ENCODE measurements at places on chromosomes 7 and 10.

- no peak for DNase-seq
Measured at GRCh38 chr7:130948822-130949221, 214.8 kb upstream of the KLF14 start.

DNA sequence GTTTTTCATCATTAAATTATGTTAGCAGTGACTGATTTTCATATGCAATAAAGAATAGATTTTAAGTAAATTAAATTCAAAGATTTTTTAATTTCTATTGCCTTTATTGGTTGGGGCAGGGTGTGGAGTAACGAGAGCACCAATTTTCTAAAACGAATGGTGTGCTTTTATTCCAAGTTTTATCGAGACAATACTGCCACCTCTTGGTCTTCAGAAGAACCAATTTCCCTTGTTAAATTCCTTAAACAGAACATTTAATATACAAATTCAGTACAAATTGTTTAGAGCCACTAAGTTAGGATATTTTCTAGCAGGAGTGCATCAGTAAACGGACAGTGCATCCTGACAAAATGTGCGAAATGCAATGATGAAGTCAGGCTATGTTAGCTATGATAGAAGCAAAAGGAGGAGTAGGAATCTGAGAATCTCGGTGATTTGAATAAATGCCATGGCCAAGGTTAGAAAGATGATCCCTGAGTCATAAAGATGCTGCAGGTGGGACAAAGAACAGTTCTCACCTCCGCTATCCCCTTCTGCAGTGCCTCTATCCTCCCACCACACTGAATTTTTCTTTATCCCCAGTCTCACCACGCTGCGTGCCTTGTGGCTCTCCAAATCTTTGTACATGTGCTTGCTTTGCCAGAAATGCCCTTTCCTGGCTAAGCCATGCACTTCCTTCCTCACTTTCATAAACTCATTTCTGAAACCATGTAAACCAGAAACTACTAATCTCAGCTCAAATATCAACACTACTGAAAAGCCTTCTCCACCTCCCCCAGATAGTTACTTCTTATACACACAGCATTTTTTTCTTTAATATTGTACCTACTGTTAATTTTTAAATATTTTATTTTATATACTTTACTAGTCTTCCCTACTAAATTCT lies 31.9 kb upstream of the AGBL3 start:
- no peak for DNase-seq

- DNase-seq: no peak
Measured at GRCh38 chr7:96080027-96080426, 241.9 kb downstream of the SLC25A13 start.

- no peak for DNase-seq
Measured at GRCh38 chr10:85767891-85768290, 598.7 kb downstream of the GRID1 start.

DNA sequence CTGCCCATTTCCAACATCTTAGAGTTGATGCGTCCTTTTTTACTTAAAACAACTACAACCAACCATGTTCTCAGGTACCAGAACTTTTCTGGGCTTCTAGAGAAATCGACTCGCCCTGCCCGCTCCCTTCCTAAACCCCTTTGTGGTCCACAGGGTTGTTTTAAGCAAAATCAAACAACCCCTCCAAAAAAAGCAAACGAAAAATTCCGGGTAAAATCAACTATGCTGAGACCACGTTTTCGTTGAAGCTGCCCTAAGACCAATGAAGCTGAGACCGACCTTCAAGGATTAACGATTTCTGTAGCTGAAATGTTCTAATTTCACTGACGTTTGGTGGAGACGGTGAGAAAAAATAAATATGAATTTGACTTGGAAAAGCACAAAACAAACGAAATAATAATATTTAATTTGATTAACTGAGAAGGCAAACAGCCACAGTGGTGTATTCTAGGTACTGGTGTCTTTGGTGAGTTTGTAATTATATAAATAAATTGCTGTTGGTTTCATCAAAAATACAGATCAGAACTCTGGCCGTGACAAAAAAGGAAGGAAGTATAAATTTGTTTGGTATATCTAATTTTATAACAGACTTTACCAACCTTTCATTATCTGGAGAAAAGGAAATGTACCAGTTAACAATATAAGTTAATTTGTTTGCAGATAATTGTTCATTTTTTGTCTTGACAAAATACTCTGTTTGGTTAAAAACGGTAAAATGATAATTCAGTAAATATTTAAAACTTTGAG lies 4.7 kb upstream of the IGF2BP3 start:
- DNase-seq: no peak

- DNase-seq: no peak
Measured at GRCh38 chr7:13021566-13022300, 334.3 kb downstream of the ARL4A start.

DNA sequence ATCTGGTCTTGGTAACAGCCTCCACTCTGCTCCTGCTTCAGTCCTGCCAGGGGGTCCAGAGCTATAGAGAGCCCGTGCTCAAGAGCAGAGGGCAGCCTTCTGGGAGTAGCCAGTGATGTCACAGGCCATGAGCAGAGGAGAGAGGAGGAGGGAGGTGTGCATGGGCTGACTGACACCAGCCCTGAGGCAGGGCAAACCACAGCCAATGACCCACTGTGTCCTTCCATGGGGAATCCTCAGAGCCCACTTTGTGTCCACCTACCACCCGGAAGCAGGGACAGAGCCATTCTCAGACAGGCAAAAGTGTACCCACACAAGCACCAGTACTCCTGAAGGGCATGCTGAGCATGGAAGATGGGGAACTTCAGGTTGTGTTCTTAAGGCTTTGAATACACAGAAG lies at the start of gene PAX4:
Gene PAX4, minus strand, starts transcription at position 101 of the 400 bp plus-strand sequence. CDS start 2,214 bp downstream, outside the sequence.
- no peak for DNase-seq

DNA sequence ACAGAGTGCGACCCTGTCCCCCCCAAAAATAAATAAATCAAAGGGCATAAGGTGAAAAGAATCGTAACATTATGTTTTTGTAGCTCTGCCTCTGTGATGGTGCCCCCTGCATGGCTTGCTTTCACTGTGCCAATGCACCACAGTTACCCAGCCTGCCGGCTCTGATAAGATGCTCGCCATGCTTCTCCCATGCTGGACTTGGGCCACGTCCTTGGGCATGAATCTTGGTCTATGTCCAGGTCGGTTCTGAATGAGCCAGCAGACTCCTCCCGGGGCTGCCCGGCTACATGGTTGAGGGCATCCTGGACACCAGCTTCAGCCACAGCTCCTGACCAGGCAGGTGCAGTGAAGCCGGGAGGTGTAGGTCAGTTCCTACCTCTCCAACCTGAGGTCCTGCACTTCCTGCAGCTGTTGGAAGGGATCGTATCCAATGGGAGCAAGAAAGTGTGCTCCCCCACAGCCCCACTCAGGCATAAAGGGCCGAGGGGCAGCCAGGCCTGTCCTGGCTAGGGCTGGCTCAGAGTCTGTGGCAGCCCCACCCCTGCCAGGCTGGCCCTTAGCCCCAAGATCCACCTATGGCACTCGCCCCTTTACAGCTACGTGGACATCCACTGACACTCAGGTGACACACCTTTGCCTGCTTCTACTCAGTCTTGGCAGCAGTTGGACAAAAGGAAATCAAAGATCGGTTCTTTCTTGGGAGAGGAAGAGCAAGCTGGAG lies 34.1 kb downstream of the CHST3 start:
- DNase-seq: no peak

GRCh38 chr10:12633776-12634620 lies 284.7 kb downstream of the CAMK1D start:
- DNase-seq: no peak

GRCh38 chr10:28082316-28082715 lies 83.4 kb upstream of the ODAD2 start:
- no peak for DNase-seq

- no peak for DNase-seq
Measured at GRCh38 chr10:23200586-23200985, 8.5 kb downstream of the PTF1A start.

DNA sequence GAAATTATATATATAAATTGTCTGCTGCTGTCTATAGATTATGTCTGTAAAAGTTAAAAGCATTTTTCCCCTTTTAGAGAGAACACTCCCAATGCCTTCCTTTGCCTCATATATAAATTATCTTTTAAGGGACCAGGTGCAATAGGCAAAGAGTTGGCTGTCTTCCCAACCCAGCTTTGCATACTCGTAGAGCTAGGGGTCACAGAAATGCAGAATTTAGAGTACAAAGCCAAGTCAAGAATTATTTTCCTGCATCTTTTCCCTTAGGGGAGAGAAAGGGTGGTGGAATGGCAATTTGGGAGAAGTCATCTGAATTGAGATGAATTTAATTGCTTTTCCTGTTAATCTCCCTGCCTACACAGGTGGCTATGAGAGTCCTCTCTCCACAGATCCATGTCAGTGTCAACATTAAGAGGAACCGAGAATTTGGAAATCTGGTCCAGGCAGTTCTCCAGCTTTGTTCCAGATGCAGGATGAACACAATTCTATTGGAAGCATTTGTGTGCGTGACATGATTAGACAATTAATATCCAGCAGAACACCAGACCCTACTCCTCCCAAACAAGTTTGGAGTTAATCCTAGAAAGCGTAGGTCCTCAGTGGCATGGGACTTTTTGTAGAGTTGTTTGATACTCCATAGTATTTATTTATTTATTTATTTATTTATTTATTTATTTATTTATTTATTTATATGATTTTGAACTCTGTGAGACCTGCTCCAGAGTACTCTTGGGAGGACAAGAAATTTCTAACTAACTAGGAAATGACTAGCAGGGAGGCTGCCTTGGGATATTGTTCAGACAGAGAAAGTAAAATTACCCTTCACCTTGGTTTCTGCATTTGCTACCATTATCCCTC lies 80.3 kb upstream of the SKAP2 start:
- DNase-seq: no peak

GRCh38 chr7:76022026-76022780 lies 25.6 kb downstream of the STYXL1 start:
- DNase-seq: no peak

GRCh38 chr7:122886357-122887081 lies at the start of gene CADPS2:
Gene CADPS2, minus strand, starts transcription at chr7:122886460. Its CDS starts 123 bp downstream, at chr7:122886337.
- peak; percentile 36 for DNase-seq

DNA sequence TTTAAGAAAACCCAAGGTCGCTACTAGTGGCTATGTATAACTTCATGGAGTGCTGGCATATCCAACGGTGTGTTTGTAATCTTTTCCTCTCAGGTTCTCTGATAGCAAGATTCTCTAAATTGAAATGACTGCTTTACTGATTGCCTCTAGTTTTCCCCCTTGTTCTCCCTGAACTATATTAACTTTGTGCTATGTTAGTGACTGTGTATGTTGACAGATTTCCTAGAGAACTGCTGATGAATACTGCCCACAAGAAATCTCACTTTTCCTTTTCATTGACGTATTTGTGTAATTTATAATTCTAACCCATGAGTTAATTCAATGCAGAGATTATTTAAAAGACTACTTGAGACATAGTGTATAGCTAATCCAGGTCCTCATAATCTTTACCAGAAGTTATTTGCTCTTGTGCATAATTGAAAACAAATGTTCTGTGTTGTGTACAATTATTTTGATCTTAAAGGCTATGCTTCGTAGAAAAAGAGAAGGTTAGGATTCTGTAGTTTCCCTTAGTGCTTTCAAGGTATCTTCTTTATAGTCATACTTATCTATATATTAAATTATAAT lies 70.6 kb upstream of the GLCCI1 start:
- no peak for DNase-seq

DNA sequence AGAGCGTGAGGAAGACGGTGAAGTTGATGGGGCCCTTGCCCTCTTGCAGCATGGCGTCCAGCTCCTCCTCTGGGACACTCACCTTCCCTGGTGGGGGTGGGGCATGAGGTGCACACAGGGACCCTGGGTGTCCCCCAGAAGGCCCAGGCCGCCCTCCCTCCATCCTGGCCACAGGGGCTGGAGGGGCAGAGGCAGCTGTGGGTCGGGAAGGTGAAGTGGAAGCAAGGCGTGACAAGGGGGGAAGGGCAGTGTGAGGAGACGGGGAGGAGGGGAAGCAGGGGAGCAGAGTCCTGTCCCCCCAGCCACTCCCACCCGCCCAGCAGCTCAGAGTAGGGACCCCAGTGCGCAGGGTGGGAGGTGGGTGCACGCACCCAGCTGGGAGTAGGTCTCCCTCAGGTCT lies 791 bp downstream of the MYL7 start:
- no peak for DNase-seq

GRCh38 chr7:31020161-31020560 lies 31.9 kb upstream of the ADCYAP1R1 start:
- no peak for DNase-seq

DNA sequence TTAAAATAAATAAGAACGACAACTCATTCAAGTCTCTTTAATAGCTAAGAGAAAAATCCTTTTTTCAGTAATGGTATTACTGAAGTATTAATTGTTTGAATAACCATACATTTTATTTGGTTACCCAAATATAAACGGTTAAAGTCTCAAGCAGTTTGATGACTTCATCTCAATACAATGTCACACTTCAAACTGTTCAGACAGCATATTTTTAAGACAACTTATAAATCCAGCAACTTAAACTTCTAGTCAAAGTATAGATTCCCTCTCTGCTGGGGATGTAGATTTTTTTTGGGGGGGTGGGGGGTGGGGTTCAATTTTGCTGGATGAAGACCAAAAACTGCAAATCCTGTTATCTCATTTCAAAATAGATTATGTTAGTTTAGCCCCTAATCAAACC lies 42.0 kb downstream of the GNA12 start:
- no peak for DNase-seq

DNA sequence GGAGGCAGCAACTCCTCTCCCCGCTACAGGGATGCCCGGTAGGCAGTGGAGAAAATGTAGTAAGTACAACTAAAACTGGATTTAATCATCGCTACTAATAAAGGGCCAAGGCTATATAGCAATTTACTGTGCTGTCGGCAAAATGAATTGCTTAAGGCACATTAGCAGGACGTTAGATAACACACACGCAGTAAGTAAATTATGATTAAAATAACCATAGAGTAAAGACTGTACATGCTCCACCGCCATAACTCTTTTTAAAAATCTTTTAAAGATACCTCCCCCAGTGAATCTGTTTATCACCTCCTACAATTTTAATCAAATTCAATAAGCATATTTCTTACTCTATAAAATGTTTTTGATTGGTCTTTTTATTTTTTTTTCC lies 371.4 kb upstream of the MGMT start:
- no peak for DNase-seq

- DNase-seq: no peak
Measured at GRCh38 chr10:110203500-110204455, 3.6 kb upstream of the MXI1 start.

- DNase-seq: no peak
Measured at GRCh38 chr10:51707821-51708424, 8.5 kb upstream of the CSTF2T start.

DNA sequence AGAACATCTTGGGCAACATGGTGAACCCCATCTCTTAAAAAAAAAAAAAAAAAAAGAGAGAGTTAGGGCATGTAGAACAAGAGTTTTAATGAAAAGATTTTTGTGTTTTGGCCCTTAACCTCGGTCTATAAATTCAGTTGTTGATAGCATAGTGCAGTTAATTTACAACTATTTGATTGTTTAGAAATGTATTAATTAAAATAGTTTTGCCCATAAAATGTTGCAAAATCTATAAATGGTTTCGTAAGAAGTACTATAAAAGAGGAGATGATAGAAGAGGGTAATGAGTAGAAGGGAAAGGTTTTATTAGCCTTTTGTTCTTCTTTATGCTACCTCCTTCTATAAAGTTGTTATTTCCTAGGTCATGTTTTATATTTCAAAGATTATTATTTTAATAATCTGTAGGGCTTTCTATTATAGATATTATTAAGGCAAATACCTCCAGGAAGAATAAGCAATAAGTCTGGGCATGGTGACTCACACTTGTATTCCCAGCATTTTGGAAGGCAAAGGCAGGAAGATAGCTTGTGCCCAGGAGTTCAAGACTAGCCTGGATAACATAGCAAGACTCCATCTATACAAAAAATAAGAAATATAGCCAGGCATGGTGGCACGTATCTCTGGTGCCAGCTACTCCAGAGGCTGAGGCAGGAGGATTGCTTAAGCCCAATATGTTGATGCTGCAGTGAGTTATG lies 73.3 kb downstream of the MCU start:
- DNase-seq: no peak

Measured in glomerular endothelial cell (primary cell).